GM23338 (cell line): ENCODE measurements at places on chromosomes 6 and 20. TPM values are rescaled to one million over a fixed set of nuclear protein-coding genes. Genes with fewer than 3 reads are reported as not detected.

NFATC2 gene
- total RNA-seq, result 0.39 and 0.59 TPM in 2 replicates

ERGIC3 gene
- 121 and 147 TPM in 2 replicates for total RNA-seq

DPM1 gene
- total RNA-seq, result 71.7 and 80.2 TPM in 2 replicates

TRIM10 gene
- total RNA-seq, result 0.31 TPM in 1 of 2 replicates, not detected in the other

SNAP91 gene
- 0.83 and 1.5 TPM in 2 replicates for total RNA-seq

THEMIS gene
- not detected in 2 replicates for total RNA-seq

FABP7 gene
- total RNA-seq, result 5.2 and 6.6 TPM in 2 replicates

PRSS16 gene
- 11.8 and 13.8 TPM in 2 replicates for total RNA-seq

MYLK4 gene
- 0.12 and 0.17 TPM in 2 replicates for total RNA-seq

SUMO4 gene
- total RNA-seq, result 0.74 and 1.9 TPM in 2 replicates

GTSF1L gene
- total RNA-seq, result not detected in 2 replicates

EYA4 gene
- total RNA-seq, result 0.16 and 0.21 TPM in 2 replicates

KIFC1 gene
- 61.7 and 64.4 TPM in 2 replicates for total RNA-seq

KIF25 gene
- total RNA-seq, result 0.69 and 1.5 TPM in 2 replicates

TFAP2C gene
- total RNA-seq, result 9.4 and 11.9 TPM in 2 replicates

GPR63 gene
- total RNA-seq, result 19.3 and 19.6 TPM in 2 replicates

ZFP64 gene
- total RNA-seq, result 25.3 and 30.4 TPM in 2 replicates

GMPR gene
- total RNA-seq, result 0.35 and 1.3 TPM in 2 replicates

OOEP gene
- not detected in 2 replicates for total RNA-seq

MAP3K7 gene
- 40.9 and 47.1 TPM in 2 replicates for total RNA-seq

MRPS10 gene
- total RNA-seq, result 42.7 and 49.3 TPM in 2 replicates

GCLC gene
- total RNA-seq, result 40.3 and 71.4 TPM in 2 replicates

C6orf58 gene
- not detected in 2 replicates for total RNA-seq

TFAP2D gene
- total RNA-seq, result not detected in 2 replicates

TRAPPC3L gene
- not detected in 2 replicates for total RNA-seq

ESR1 gene
- total RNA-seq, result 0.94 TPM in 1 of 2 replicates, not detected in the other

SALL4 gene
- 218 and 227 TPM in 2 replicates for total RNA-seq

FOXP4 gene
- 9.7 and 13.5 TPM in 2 replicates for total RNA-seq

HLA-DQB1 gene
- 4.6 and 5.7 TPM in 2 replicates for total RNA-seq

CCDC28A gene
- 6.1 and 11.2 TPM in 2 replicates for total RNA-seq

PLAGL1 gene
- 0.66 and 0.90 TPM in 2 replicates for total RNA-seq

HLA-DOB gene
- total RNA-seq, result 0.23 TPM in 1 of 2 replicates, not detected in the other

E2F1 gene
- 42.6 and 45.0 TPM in 2 replicates for total RNA-seq
